NCI-H1417 treated with DMSO at 0.1 percent for 48 hours (cell line): ENCODE measurements at places on chromosomes 5 and 9.

DNA sequence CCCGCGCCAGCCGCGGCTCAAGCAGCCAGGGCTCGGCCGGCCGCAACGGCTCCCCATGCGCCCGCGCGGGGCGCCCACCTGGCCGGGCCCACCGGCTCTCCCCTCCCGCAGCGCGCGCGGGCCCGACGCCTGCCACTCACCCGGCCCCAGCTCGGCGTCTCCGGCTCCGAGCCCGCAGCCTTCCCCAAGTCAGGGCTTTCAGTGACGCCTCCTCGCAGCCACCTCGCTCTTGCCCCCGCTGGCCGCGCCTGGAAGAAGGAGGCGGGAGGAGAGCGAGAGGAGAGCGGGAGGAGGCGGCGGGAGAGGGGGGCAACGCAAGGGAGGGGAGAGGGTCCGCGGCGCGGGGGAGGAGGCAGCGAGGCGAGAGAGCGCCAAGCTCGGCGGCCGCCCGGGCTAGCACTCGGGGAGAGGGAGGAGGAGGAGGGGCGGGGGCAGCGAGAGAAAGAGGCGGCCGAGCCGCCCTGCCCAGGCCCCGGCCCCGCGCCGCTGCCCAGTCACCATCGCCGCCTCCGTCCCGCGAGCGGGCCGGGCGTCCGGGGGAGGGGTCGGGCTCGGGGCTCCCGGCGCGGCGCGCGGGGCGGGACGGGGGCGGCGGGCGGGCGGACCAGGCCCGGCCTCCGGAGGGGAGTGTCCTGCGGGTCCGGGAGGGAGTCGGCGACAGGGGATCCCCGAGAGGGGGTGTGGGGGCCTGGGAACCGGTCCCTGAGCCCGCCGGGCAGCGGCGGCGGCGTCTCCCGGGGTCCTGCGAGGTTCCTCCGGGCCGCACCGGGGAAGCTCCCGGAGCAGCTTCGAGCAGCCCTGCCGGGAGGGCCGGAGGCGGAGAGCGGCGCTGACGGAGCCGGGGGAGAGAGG is at the start of gene LHFPL2:
LHFPL2 (minus strand) TSS at position 414 of the 852 bp plus-strand sequence. CDS start 138,559 bp downstream, outside the sequence.
- no peak for DNase-seq

GRCh38 chr5:89292487-89292886 is 409.5 kb upstream of the MEF2C start:
- no peak for DNase-seq

GRCh38 chr9:82334286-82334685 is 345.7 kb downstream of the SPATA31D1 start:
- no peak for DNase-seq

GRCh38 chr5:107294669-107295068 is 376.1 kb downstream of the EFNA5 start:
- no peak for DNase-seq

DNA sequence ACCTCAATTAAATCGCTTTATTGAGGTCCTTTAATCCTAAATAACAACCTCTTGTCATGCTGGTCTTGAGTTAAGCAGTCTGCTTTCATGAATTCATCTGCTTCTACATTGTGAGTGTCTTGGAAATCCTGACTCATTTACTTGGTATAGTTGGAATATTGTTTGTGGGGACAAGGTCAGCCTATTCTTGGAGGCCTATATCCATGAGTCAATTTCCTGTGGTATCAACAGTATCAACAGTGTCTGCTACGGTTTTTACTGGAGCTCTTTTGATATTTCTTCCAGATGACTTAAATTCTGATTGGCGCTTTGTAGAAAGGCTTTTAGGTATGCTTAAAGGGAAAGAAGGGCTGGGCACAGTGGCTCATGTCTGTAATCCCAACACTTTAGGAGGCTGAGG is 71.2 kb upstream of the PARP8 start:
- no peak for DNase-seq

GRCh38 chr5:6545770-6546690 is 86.8 kb downstream of the NSUN2 start:
- DNase-seq, result peak; percentile 60

GRCh38 chr5:139392678-139393496 is 2.0 kb downstream of the PROB1 start:
- no peak for DNase-seq

GRCh38 chr9:100472788-100473275 is at the start of gene TMEFF1:
TSS of gene TMEFF1 (plus strand) at chr9:100473149. CDS start at chr9:100473545, 396 bp downstream.
- DNase-seq, result peak; percentile 18

DNA sequence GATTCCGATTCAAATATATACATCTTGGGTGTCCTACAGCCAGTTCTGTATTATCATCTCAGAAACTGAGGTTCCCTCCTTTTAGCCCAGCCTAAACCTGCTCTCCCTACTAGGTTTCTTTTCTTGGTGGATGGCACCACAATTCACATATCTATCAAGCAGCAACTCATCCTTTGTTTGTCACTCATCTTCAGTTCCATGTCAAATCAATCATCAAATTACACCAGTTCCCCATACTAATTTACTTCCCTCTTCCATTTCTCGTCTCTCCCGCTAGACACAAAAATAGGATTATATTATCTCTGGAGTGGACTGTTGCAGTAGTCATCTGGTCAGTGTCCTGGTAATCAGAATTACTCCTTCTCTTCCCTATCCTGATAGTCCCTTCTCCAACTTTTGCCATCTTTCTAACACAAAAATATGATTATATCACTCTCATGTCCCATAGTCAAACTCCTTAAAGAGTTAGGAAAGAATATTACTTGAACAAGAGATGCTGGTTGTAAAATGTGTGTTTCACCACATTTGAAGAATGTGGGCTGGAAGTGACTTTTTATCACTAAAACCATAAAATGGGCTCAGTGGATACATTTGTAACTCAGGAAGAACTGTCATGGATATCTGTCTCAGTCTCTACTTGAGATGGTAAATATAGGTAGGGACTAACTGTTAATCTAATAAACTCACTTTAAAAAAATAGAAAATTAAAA is 69.1 kb upstream of the RICTOR start:
- no peak for DNase-seq

GRCh38 chr5:132215329-132215728 is 12.3 kb downstream of the P4HA2 start:
- DNase-seq, result no peak

DNA sequence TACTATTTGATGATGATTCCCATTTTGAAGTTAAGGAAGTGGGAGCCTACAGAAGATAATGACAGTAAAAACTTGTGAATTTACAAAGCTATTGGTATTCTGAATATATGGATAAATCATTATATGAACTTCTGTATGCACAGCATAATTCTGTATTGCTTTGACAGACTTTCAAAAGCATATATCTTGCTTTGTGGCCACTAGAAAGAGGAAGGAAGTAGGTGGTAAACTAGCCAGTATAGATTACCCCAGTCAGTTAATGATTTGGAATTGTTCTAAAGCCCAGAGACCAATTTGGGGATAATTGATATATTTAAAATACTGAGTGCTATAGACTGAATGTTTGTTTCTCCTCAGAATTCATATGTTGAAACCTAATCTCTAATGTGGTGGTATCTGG is 53.0 kb downstream of the NR2F1 start:
- DNase-seq, result no peak

DNA sequence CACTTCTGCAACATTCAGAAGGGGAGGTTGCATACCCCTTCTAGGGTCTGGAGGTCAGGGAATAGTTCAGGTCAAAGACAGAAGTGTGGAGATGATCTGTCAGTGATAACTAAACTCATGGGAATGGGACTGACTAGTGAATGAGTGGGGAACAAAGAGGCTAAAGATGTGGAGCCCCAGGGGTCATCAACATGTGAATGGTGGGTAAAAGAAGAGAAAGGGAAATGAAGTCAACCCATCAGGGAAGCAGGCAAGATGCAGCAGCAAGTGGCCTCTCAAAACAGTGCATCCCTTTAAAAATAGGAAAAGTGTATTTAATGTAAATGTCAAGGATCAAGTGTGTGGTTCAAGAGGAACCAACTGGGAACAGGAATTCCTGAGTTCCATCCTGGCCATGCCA is 69.9 kb downstream of the PLPPR1 start:
- DNase-seq, result no peak

GRCh38 chr9:134208310-134208841 is 44.0 kb upstream of the RNU6ATAC start:
- no peak for DNase-seq

DNA sequence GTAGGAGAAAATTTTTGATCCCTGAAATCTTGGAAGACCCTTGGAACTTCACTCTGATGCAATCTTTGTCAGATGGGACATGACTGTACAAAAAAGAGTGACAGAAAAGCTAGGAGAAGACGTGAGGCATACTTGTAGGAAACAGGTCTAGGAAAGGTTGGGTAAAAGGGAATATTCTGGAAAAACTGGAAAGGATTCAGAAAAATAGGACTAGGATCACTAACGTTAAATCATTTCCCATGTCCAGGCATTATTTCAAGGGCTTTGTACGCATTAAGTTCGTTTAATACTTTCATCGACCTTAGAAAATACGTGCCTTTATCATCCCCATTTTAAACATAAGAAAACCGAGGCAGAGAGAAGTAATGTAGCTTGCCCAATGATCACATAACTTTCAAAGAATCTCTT is 2.9 kb downstream of the ALDH1A1 start:
- DNase-seq, result no peak

- DNase-seq, result no peak
Measured at GRCh38 chr9:95756986-95757385, 118.5 kb upstream of the ERCC6L2 start.

DNA sequence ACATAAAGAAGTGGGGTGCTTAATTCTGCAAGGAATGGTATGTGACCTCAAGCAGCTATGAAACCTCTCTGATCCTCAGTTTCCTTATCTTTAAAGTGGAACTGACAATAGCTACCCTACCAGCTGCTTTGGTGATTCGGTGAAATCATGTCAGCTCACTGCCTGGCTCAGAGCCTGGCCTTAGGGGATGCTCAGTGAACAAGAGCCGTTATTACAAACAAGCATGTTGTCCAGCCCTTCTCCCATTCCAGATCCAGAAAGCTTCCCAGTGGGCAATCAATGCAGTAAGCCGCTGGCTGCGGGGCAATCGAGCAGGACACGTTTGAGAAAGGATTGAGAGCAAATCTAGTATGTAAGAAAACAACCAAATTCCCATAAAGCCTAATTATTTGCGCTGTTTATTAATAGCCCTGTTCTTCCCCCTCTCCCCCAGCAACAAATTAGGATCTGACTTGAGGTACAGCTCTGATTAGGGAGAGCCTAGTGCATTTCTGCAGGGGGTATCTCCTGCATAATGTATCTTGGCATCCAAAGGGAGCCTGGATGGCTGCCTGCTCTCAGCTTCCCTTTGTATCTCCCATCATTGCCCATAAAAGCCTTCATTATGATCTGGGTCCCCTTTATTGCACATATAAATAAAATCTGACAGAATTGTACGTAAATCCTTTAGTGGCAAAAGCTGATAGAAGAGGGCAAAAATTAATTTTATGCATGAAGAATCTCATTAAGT is 371.4 kb downstream of the TMEM232 start:
- DNase-seq, result no peak

DNA sequence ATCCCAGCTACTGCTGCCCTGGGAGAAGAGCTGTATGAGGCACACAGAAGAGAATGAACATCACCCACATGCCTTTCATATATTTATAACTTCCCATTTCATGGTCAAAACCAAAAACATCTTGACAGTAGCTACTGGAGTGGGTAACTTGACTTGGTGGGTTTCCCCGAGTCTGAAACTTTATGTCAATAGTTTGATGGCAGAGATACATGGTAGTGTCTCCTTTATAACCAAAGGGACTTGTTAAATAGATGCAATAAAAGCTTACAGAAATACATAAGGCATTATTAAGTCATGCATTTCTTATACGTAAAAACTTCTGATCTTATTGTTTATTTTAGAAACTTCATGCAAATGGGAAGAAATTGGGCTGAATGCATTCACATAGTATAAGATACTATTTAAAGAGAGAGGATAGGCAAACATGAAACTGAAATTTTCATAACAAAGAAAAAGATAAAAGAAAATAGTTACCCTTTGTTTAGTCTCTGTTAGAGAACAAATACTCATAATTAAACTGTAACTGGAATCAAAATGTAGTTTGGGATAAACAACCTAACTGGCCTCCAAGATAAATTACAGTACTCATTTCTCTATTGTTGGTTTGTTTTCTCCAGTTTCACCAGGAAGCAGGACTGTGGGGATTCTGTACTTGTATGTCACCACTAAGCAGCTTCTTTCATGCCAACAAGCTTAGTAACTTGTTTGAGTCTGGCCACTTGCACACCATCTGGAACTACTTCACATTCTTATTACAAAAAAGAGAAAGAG is 459.3 kb upstream of the MEF2C start:
- no peak for DNase-seq

GRCh38 chr5:51816427-51816826 is 433.2 kb downstream of the ISL1 start:
- no peak for DNase-seq

- DNase-seq, result no peak
Measured at GRCh38 chr9:38699337-38699736, 20.6 kb downstream of the FAM240B start.

- DNase-seq, result no peak
Measured at GRCh38 chr9:85167146-85167545, 497.6 kb downstream of the NTRK2 start.

- DNase-seq, result no peak
Measured at GRCh38 chr9:102461156-102461819, 533.8 kb upstream of the CYLC2 start.

DNA sequence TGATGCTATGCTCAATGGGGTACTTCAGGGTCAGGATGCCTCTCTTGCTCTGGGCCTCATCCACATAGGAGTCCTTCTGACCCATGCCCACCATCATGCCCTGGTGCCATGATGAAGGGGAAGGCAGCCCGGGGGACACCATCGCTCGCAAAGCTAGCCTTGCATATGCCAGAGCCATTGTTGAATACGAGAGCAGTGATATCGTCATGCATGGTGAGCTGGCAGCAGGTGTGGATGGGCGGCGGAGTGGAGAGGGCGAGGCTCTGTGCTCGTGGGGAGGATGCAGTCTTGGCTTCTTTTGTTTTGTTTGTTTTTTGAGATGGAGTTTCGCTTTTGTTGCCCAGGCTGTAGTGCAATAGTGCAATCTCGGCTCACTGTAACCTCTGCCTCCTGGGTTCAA is 17.2 kb upstream of the SPZ1 start:
- no peak for DNase-seq

DNA sequence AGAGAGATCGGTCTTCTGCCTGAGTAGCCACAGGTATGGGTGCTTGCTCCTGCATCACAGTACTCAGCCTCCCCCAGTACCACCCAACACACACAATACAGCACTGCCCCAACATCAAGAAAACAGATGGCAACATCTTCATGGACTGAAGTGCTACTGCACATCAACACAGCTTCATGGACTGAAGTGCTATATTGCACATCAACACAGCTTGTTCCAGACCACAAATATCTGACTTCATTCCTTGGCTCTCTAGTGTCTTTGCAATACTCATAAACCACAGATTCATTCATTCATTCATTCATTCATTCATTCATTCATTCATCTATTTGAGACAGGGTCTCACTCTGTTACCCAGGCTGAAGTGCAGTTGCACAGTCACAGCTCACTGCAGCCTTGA is 31.1 kb upstream of the PCA3 start:
- no peak for DNase-seq

DNA sequence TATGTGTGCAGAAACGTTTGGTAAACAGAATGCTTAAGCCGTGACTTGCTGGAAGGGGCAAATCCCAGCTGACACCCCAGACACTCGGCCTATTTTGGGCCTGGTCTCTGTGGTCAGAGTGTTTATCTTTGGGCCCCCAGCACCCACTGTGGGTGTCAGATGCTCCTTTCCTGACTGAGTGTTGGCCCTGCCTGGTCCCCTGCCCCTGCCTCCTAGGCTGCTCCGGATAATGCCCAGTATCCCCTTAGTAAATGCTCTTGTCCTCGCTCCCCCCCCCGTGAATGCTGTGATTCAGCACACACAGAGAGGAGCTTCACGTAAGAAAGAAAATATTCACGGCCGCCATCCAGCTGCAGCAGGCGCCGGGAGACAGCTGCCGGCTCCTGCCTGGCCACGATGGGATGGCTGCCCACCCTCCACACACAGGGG is 11.3 kb upstream of the ANGPTL2 start:
- no peak for DNase-seq

GRCh38 chr9:104907278-104907951 is 20.5 kb downstream of the ABCA1 start:
- no peak for DNase-seq
